ENCODE measurements at places on chromosomes 3 and 15.

DNA sequence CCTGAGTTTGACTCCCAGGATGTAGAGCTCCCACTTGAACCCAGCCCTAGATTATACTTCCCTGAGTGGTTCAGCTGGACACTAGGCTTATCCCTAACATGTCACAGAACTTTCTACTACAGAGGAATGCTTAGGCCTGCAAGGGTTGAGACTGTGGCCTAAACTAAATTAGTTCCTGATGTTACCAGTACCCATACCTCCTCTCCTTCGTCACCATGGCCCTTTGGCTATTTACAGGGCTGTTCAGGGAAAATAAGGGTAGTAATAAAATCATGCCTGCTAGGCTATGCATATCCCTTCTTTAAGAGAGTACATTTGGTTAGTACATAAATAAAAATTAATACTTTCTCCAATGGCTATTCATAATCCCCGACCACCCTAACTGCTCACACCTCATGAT, 356.4 kb upstream of the RASGRP1 start:
- H3K27ac ChIP-seq: no peak overlapping the region
- H3K36me3 ChIP-seq: no peaks in the 10 kb centered on the region
- peak; percentile 81 for DNase-seq
- no peaks in the 10 kb centered on the region for H3K4me1 ChIP-seq

DNA sequence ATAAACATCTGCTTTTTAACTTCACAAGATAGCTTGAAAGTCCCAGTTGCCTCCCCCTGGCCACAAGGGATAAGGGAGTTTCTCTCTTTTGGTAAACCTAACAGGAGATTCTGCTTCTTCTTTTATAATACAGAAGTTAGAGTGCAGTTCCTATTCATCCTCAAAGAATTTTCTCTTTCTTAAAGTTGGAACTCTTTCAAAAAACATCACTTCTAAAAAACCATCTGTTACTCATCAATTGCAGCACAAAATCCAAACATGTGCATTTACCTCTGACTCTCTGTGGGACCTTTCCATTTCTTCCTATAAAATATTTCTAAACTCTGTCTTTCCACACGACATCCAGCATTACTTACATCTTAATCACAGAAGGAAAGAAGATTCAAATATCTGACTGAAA, 5.1 kb downstream of the DPH6 start:
- no peaks in the 10 kb centered on the region for H3K36me3 ChIP-seq
- no peaks in the 10 kb centered on the region for H3K27me3 ChIP-seq
- no peaks in the 10 kb centered on the region for H3K4me1 ChIP-seq
- H3K27ac ChIP-seq: no peak overlapping the region
- DNase-seq: no peak
- H3K4me3 ChIP-seq: no peak overlapping the region

- no peaks in the 10 kb centered on the region for H3K4me1 ChIP-seq
- no peaks in the 10 kb centered on the region for H3K27me3 ChIP-seq
- no peak overlapping the region for H3K27ac ChIP-seq
- no peaks in the 10 kb centered on the region for H3K36me3 ChIP-seq
- DNase-seq: no peak
Measured at GRCh38 chr3:66482018-66482404, 18.8 kb downstream of the LRIG1 start.

GRCh38 chr3:161851941-161852566, 355.4 kb downstream of the OTOL1 start:
- no peak overlapping the region for H3K27ac ChIP-seq
- peak; percentile 76 for DNase-seq
- H3K27me3 ChIP-seq: no peaks in the 10 kb centered on the region
- H3K36me3 ChIP-seq: no peaks in the 10 kb centered on the region
- H3K4me1 ChIP-seq: peaks cover 3% of the 10 kb centered on the region

GRCh38 chr3:135629701-135630408, 335.7 kb upstream of the PPP2R3A start:
- no peaks in the 10 kb centered on the region for H3K4me1 ChIP-seq
- no peak overlapping the region for H3K4me3 ChIP-seq
- H3K27me3 ChIP-seq: no peaks in the 10 kb centered on the region
- no peak overlapping the region for H3K27ac ChIP-seq
- no peak for DNase-seq

DNA sequence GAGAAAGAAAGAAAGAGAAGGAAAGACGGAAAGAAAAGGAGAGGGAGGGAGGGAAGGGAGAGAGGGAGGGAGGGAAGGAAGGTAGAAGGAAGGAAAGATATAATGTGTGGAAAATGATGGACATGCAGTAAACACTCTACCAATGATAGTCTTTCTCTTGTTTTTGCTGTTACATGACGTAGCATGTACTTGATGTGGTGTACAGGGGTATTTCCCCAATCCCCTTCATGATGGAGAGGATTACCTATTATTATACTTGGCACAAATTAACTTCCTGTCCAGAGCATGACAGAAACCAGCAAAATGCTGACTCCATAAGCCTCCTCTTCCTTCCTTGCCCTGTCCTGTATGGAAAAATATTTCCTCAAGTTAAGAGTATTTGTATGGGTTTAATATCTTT, 124.4 kb downstream of the B3GALNT1 start:
- DNase-seq: no peak
- no peak overlapping the region for H3K4me3 ChIP-seq
- H3K4me1 ChIP-seq: no peaks in the 10 kb centered on the region
- H3K36me3 ChIP-seq: no peaks in the 10 kb centered on the region
- H3K27ac ChIP-seq: no peak overlapping the region

DNA sequence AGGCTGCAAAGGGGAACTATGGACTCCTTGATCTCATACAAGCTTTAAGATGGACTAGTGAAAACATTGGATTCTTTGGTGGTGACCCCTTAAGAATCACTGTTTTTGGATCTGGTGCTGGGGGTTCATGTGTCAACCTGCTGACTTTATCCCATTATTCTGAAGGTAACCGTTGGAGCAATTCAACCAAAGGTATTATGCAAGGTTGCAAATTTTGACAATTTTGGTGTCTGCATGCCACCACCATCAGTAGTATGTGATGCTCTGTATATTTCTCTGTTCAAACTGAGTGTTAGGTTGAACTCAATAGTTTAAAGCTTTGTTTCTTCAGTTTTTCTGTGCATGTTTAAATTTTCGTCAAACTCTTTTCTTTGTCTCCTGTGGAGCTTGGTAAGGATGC, 583.8 kb upstream of the NAALADL2 start:
- no peaks in the 10 kb centered on the region for H3K36me3 ChIP-seq
- DNase-seq: no peak
- H3K4me3 ChIP-seq: no peak overlapping the region
- no peak overlapping the region for H3K27ac ChIP-seq

DNA sequence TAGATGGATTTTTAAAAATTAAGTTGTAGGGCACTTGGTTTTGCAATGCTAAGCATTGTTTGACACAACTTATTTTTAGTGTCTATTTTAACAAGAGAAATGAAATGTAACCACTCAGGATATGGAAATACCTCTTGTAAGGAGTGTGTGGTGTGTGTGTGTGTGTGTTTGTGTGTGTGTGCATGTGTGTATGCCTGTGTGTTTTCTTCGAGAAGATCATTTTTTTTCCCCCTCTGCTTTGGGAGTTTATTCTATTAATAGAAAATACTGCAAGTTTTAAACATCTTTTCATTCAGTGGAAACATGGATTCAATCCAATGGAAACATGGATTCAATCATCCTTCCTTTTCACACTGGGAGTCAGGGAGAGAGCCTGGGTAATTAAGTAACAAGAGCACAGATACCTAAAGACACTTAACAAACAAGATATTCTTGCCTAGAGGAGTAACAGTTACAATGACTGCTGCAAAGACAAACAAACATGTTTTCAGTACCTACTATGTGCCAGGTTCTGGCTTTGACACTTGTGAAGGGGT, 567.2 kb upstream of the TBL1XR1 start:
- H3K4me1 ChIP-seq: no peaks in the 10 kb centered on the region
- no peak overlapping the region for H3K4me3 ChIP-seq

GRCh38 chr15:90869601-90870353, 1.4 kb downstream of the FURIN start:
- peak overlapping the region; percentile 92 for H3K27ac ChIP-seq
- H3K4me3 ChIP-seq: no peak overlapping the region
- H3K4me1 ChIP-seq: peaks cover 42% of the 10 kb centered on the region

DNA sequence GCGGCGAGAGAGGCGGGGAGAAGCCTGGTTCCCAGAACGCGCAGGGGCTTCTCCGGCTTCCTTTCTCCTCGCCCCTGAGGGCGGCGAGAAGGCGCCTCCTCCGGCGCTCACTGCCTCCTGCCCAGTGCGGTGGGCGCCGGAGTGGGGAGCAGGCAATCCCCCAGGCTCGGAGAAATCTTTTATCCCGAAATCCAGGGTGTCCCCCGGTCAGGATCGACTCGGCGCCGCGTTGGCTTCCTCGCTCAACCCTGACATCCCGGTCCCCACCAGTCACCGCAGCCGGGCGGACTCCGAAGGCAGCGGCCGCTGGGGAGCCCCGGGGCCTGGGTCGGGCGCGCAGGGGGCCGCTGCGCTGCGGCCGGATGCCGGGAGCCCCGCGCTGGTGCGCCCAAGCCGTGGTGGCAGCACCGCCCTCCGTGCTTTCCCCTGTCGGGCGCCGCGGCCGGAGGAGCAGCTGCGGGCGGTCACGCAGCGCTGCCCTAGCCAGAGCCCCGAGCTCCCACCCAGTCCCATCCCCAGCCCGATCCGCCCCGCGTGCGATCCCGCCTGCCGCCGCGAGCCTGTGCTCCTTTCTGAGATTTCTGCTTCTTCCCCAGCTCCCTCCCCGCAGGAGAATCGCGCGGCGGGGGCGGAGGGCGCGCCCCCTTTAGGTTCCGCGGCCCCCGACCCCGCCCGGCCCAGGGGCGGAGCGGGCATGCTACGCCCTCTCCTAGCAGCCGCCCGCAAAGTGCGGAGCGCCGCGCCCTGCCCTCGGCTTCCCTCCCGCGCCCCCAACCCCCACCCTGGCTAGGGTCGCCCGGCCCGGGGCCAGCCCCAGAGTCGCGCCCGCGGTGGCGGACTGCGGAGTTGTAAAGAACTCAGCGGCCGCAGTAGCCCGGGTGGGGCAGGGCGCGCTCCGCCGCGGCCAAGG, 683 bp upstream of the CACNA2D3 start:
- H3K36me3 ChIP-seq: no peaks in the 10 kb centered on the region
- H3K4me3 ChIP-seq: peak overlapping the region; percentile 70
- H3K27ac ChIP-seq: no peak overlapping the region
- DNase-seq: peak; percentile 31
- peaks cover 8% of the 10 kb centered on the region for H3K4me1 ChIP-seq

Data from trophoblast cell (in vitro differentiated cells and primary cell).